ENCODE measurements at places on chromosomes 7 and 10. TPM values are rescaled to one million over a fixed set of nuclear protein-coding genes. Genes with fewer than 3 reads are reported as not detected.

GRCh38 chr7:26480156-26480555, 188.5 kb downstream of the SNX10 start:
- no peak overlapping the region for H3K4me3 ChIP-seq
- DNase-seq: no peak
- H3K4me1 ChIP-seq: no peaks in the 10 kb centered on the region

DNA sequence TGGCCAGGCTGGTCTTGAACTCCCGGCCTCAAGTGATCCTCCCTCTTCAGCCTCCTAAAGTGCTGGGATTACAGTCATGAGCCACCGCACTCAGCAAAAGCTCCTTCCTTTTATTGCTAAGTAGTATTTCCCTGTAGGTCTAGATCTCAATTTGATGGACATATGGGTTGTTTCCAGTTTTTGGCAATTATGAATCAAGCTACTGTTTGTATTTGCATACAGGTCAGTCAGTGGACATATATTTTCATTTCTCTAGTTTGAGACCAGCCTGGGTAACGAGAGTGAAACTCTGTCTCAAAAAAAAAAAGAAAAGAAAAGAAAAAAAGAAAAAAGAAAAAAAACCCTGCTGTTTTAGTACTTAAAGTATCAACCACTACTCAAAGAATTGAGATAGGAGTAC, 6.4 kb upstream of the PRKRIP1 start:
- no peak for DNase-seq
- H3K27me3 ChIP-seq: no peaks in the 10 kb centered on the region
- H3K36me3 ChIP-seq: peaks cover 17% of the 10 kb centered on the region
- no peak overlapping the region for H3K4me3 ChIP-seq
- no peaks in the 10 kb centered on the region for H3K4me1 ChIP-seq
- no peak overlapping the region for H3K27ac ChIP-seq

GRCh38 chr7:80945976-80946375, 27.1 kb upstream of the SEMA3C start:
- no peaks in the 10 kb centered on the region for H3K36me3 ChIP-seq
- H3K4me3 ChIP-seq: no peak overlapping the region
- H3K27ac ChIP-seq: no peak overlapping the region

DNA sequence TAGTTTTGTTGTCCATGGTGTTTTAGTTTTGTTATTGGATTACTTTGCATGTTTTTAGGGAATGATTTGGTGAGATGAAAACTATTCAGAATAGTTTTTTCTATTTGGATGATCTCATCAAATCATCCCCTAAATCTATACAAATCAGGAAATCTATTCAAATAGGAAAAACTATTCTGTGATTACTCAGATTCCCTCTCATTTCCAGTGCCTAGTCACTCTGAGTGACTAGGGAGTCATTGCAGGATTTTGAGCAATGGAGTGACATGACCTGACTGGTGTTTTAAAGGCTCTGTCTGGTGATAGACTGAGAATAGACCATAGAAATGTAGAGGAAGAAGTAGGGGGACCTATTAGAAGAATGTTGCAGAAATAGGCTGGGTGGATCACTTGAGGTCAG, 72.4 kb downstream of the TPST1 start:
- no peak overlapping the region for H3K27ac ChIP-seq
- H3K4me1 ChIP-seq: no peaks in the 10 kb centered on the region
- no peak for DNase-seq
- H3K27me3 ChIP-seq: peaks cover 4% of the 10 kb centered on the region

- no peak overlapping the region for H3K4me3 ChIP-seq
- H3K36me3 ChIP-seq: no peaks in the 10 kb centered on the region
- no peak overlapping the region for H3K27ac ChIP-seq
- no peaks in the 10 kb centered on the region for H3K27me3 ChIP-seq
- no peaks in the 10 kb centered on the region for H3K4me1 ChIP-seq
Measured at GRCh38 chr10:76453997-76454396, 1022.6 kb downstream of the LRMDA start.

SERPINE1 gene
- total RNA-seq: 0.23 TPM

GRCh38 chr10:5862360-5862961, 27.2 kb downstream of the ANKRD16 start:
- H3K4me1 ChIP-seq: peaks cover 2% of the 10 kb centered on the region
- DNase-seq: no peak
- no peaks in the 10 kb centered on the region for H3K36me3 ChIP-seq
- H3K27me3 ChIP-seq: no peaks in the 10 kb centered on the region
- no peak overlapping the region for H3K27ac ChIP-seq

DNA sequence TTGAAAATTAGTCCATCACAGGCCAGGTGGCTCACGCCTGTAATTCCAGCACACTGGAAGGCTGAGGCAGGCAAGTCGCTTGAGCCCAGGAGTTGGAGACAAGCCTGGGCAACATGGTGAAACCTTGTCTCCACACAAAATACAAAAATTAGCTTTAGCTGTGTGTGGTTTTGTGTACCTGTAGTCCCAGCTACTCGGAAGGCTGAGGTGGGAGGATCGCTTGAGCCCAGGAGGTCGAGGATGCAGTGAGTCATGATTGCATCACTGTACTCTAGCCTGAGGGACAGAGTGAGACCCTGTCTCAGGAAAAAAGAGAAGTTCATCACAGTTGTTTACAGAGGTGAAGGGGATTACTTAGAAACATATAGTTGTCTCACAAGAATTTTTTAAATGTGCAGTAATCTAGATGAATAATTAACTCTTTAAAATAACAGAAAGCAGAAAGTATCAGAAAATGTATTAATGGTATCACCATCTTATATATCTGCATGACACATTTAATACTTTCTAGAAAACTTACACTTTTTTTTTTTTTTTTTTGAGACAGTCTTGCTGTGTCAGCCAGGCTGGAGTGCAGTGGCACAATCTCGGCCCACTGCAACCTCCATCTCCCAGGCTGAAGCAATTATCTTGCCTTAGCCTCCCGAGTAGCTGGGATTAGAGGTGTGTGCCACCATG, 8.9 kb downstream of the LCOR start:
- H3K36me3 ChIP-seq: peaks cover 10% of the 10 kb centered on the region
- DNase-seq: no peak
- no peak overlapping the region for H3K4me3 ChIP-seq
- no peaks in the 10 kb centered on the region for H3K27me3 ChIP-seq
- H3K27ac ChIP-seq: no peak overlapping the region

DNA sequence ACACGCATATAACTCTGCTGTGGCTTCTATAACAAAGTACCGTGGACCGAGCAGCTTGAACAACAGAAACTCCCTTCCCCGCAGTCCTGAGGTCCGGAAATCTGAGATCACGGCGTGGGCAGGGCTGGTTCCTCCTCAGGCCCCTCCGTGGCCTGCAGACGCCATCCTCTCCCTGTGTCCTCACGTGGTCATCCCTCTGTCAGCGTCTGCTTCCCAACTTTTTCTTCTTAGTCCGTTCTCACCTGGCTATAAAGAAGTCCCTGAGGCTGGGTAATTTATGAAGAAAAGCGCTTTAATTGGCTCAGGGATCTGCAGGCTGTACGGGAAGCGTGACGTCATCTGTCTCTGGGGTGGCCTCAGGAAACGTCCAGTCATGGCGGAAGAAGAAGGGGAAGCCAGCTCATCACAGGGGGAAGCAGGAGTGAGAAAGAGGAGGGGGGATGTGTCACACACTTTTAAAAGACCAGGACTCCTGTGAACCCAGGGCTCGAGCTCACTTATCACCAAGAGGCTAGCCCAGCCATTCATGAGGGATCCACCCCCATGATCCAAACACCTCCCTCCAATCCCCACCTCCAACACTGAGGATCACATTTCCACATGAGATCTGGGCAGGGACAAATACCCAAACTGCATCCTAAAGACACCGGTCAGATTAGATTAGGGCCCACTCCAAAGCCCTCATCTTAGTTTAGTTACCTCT, 91.2 kb upstream of the INSIG1 start:
- peak overlapping the region; percentile 88 for H3K4me3 ChIP-seq
- peaks cover 7% of the 10 kb centered on the region for H3K36me3 ChIP-seq
- H3K4me1 ChIP-seq: peaks cover 44% of the 10 kb centered on the region
- H3K27ac ChIP-seq: peak overlapping the region; percentile 99
- peak; percentile 79 for DNase-seq

CALHM1 gene
- 0.58 TPM for total RNA-seq

CDHR3 gene
- total RNA-seq: 1.4 TPM

GRCh38 chr10:71547876-71548846, 151.4 kb downstream of the CDH23 start:
- H3K4me1 ChIP-seq: no peaks in the 10 kb centered on the region
- H3K4me3 ChIP-seq: no peak overlapping the region
- DNase-seq: peak; percentile 50
- H3K36me3 ChIP-seq: no peaks in the 10 kb centered on the region
- no peaks in the 10 kb centered on the region for H3K27me3 ChIP-seq
- H3K27ac ChIP-seq: no peak overlapping the region

GRCh38 chr10:767794-768193, 78.3 kb upstream of the DIP2C start:
- DNase-seq: no peak
- H3K4me1 ChIP-seq: no peaks in the 10 kb centered on the region
- H3K27me3 ChIP-seq: peaks cover 25% of the 10 kb centered on the region
- no peak overlapping the region for H3K4me3 ChIP-seq
- peaks cover 3% of the 10 kb centered on the region for H3K36me3 ChIP-seq
- no peak overlapping the region for H3K27ac ChIP-seq

DNA sequence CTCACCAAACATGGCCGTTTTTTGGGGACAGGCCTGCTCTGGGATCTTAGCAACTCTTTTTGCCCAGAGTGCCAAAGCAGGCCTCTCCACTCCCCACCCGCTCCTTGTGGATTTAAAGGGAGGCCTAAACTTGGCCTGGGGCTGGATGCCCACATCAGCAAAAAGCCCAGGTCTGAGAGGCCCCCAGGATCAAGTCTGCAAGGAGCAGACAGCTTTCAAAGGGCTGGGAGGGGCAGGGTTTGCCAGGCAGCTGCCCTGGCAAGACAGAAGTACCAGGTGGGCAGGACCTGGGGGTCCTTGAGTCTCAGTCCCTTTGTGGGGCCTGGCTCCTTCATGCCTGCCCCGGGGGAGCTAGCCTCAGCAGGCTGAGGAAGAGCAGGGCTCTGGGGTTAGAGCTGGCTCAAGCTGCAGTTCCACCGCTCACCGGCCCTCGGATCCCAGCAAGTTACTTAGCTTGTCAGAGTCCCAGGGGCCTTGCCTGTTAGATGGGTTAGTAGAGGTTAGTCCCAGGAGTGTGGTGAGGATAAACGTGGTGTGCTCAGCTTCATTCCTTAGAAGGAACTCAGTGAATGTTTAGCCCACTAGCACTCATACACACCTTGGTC, 56.2 kb downstream of the ARHGAP22 start:
- no peaks in the 10 kb centered on the region for H3K36me3 ChIP-seq
- H3K27me3 ChIP-seq: peaks cover 3% of the 10 kb centered on the region
- H3K4me3 ChIP-seq: no peak overlapping the region
- no peak overlapping the region for H3K27ac ChIP-seq
- H3K4me1 ChIP-seq: no peaks in the 10 kb centered on the region
- no peak for DNase-seq

GRCh38 chr7:90677486-90678404, 81.6 kb downstream of the CDK14 start:
- no peak overlapping the region for H3K27ac ChIP-seq
- H3K4me3 ChIP-seq: no peak overlapping the region
- no peak for DNase-seq
- H3K4me1 ChIP-seq: no peaks in the 10 kb centered on the region
- no peaks in the 10 kb centered on the region for H3K27me3 ChIP-seq

DNA sequence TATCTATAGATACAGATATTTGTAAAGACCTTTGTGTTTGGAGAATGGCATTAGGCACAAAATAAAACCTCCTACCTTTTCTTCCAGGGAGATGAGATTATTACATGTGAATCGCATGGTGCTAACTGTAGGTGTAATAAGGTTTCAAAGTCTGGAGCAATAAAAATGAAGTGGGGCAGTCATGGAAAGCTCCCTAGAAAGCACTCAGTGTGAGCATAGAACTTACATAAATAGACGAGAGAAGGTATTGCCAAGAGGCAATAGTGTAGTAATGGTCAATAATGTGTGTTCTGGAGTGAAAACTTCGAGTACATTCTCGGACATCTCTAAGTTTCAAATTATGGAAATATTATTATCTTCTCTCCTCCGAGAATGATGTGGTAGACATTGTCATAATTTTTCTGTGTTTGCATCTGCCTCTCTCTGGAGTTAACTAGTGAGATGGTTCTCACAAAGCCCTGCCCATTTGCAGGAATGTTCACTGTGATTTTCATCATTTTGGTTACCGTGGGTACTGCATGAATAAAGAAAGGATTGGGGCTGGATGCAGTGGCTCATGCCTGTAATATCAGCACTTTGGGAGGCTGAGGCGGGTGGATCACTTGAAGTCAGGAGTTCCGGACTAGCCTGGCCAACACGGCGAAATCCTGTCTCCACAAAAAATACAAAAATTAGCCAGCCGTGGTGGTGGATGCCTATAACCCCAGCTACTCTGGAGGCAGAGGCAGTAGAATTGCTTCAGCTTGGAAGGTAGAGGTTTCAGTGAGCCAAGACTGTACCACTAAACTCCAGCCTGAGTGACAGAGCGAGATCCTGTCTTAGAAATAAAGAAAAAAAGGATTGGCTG, 10.6 kb downstream of the VIM start:
- H3K4me3 ChIP-seq: no peak overlapping the region
- no peak overlapping the region for H3K27ac ChIP-seq
- no peak for DNase-seq
- peaks cover 48% of the 10 kb centered on the region for H3K36me3 ChIP-seq
- H3K4me1 ChIP-seq: peaks cover 31% of the 10 kb centered on the region
- H3K27me3 ChIP-seq: no peaks in the 10 kb centered on the region

- H3K27ac ChIP-seq: no peak overlapping the region
- H3K4me1 ChIP-seq: no peaks in the 10 kb centered on the region
- no peak for DNase-seq
- no peaks in the 10 kb centered on the region for H3K36me3 ChIP-seq
- H3K4me3 ChIP-seq: no peak overlapping the region
Measured at GRCh38 chr7:51324206-51324898, 7.7 kb upstream of the COBL start.

GRCh38 chr10:16520900-16521299, 779 bp downstream of the C1QL3 start:
- H3K36me3 ChIP-seq: no peaks in the 10 kb centered on the region
- peak; percentile 41 for DNase-seq
- H3K4me1 ChIP-seq: peaks cover 15% of the 10 kb centered on the region

DRGX gene
- total RNA-seq: not detected

GRCh38 chr10:68857005-68857404, 29.7 kb downstream of the STOX1 start:
- H3K36me3 ChIP-seq: peaks cover 10% of the 10 kb centered on the region
- no peak overlapping the region for H3K4me3 ChIP-seq
- H3K4me1 ChIP-seq: no peaks in the 10 kb centered on the region
- H3K27ac ChIP-seq: no peak overlapping the region
- H3K27me3 ChIP-seq: peaks cover 8% of the 10 kb centered on the region

DNA sequence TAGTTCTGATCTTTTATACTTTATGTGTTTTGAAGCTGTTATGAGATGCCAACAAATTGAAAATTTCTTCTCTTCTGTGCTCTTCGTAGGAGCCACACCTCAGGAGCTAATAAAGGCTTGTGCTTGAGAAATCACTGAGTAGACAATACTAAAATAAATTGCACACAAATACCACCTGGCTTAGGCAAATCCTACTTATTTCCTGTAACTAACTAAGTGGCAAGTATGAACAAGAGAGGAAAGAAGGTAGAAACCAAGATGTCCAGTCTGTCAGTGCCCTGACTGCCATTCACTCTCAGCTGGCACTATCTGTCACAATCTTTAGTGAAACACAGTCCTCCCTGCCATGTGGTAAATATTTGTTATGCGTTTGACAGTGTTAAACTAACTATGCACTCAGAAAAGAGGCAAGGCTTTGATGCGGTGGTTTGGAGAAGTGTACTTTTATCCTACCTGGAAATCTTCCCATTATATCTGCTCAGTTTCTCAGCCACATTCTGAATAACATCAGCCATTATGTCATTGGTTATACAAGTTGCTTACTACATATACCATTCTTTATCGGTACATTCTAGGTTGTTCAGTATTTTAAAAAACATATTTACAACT, 293.4 kb upstream of the VWC2 start:
- H3K36me3 ChIP-seq: no peaks in the 10 kb centered on the region
- no peak for DNase-seq
- H3K27ac ChIP-seq: no peak overlapping the region
- H3K27me3 ChIP-seq: no peaks in the 10 kb centered on the region
- H3K4me3 ChIP-seq: no peak overlapping the region
